Smooth muscle cell of bladder (primary cell): ENCODE measurements at places on chromosomes 13 and 19. TPM values are rescaled to one million over a fixed set of nuclear protein-coding genes. Genes with fewer than 3 reads are reported as not detected.

The ZNF546 gene
- total RNA-seq: 6.0 and 11.2 TPM in 2 replicates

The CDC42EP5 gene
- total RNA-seq: 12.4 and 16.1 TPM in 2 replicates

The UPK1A gene
- 0.09 TPM in 1 of 2 replicates, not detected in the other for total RNA-seq

The FGF21 gene
- 0.14 and 0.28 TPM in 2 replicates for total RNA-seq

The ZNF416 gene
- 4.7 and 5.0 TPM in 2 replicates for total RNA-seq
